ENCODE measurements at places on chromosomes 6 and 20. TPM values are rescaled to one million over a fixed set of nuclear protein-coding genes. Genes with fewer than 3 reads are reported as not detected.

The POM121L2 gene
- not detected for total RNA-seq

DNA sequence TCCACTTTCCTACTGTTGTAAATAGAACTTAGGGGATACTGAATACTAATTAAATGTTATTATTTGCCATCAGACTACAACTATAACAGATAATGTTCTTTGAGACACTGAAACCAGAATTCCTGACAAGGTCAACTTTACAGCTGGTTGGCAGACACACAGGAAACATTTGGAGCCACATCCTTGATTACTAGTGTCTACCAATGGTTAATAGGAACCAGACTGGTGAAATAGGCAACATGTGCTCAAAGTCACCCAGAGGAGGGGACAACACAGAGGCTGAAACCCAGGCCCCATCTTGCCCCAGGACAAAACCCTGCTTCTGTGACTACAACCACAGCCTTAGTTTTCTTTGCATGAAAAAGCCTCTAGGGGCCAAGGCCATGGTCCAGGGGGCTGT is 47.8 kb upstream of the NT5E start:
- DNase-seq: no peak

The HLA-DQB1 gene
- 6.6 TPM for total RNA-seq

The ATP6V1G2 gene
- total RNA-seq: 0.58 TPM

GRCh38 chr6:164290101-164290500 is 875.6 kb downstream of the QKI start:
- no peak for DNase-seq

DNA sequence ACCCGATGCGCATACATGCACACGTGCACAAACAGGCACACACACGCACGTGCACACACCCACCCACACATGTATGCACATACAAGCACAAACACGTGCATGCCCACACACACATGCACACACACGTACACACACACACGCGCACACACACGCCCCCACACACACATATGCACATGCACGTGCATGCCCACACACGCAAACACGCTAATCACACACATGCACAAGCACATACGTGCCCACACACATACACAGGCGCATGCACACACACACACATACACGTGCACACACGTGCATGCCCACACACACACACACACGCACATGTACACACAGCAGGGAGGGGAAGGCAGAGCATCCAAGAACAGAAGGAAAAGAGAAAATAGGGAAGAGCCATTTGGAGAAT is 26.8 kb upstream of the CHRNA4 start:
- DNase-seq: no peak

DNA sequence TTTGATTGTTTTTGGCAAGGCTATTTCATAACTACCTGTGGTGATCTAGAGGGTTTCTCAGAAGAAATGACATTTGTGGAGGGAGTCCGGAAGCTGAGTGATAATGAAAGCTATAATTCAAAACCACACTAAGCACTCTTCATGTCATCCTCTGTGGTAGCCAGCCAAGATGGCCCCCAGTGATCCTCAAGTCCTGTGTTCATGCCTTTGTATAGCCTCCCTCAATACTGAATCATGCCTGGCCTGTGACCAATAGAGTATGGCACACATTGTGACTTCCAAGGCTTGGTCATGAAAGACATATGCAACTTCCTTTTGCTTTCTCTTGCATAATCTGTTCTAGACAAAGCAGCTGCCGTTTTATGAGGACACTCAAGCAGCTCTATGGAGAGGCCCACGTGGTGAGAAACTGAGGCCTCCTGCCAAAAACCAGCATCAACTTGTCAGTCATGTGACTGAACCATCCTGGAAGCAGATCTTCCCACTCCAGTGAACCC is 12.8 kb upstream of the DNAAF9 start:
- DNase-seq: peak; percentile 46

DNA sequence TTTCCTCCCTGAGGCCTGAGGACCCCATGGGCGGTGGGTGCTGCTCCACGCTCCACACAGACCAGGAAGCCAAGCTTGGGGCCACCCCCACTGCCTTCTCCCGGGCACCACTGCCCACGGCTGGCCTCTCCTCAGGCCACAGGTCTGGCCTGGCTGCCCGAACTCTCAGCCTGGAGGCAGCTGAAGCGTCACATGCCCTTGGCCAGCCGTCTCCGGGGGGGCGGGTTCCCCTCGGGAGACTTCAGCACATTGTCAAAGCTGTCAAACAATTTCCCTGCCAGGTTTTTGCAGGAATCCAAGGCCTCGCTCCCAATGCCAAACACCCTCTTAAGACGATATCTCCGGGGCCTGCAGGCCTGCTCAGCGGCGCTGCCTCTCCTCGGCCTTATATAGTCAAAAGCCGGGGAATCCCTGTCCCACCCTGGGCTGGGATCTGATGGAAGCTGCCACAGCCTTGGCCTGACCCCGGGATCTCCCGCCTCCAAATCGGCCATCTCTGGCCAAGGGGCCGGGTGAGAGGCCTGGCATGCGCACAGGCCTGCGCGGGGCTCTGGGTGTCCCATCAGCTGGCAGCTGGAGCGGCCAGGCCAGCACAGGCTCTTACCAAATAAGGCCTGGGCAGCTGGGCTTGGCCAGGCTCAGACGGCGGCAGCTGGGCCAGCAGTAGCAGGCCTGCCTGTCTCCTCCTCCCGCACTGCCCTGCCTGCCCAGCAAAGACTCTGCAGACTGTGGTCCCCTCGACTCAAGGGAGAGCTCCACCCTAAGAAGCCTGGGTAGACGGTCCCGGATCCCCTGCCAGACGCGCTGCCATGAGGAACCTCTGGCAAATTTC is 49.7 kb downstream of the RBM38 start:
- DNase-seq: peak; percentile 82

DNA sequence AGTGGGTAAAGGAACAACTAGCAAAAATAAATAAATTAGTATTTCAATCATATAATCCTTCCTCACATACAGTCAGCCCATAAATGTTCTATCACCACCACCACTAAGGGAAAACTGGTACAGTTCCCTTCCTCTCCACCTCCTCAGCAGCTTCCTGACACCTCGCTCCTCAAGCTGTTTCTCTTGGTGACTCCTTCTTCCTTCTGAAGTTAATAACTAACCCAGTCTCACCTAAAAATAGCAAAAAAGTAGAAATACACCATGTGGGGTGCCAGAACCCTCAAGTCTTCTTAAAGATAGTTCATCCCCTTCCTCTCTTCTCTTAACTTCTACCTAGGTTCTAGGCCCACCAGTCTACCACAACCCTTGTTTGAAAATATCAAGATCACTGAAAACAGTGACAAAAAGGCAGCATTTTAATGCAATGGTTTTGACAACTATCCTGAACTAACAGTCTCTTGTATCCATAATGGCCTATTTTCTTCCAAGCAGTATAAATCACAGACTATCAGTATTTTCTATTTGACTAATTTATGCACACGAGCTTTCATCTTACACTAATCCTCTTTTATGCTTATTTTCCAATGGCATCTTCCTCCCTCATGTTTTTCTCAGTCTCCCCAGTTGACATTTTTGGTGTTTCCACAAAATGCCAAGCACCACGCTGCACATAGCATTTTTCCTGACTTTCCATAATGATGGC is 85.5 kb downstream of the KHDC1L start:
- no peak for DNase-seq

DNA sequence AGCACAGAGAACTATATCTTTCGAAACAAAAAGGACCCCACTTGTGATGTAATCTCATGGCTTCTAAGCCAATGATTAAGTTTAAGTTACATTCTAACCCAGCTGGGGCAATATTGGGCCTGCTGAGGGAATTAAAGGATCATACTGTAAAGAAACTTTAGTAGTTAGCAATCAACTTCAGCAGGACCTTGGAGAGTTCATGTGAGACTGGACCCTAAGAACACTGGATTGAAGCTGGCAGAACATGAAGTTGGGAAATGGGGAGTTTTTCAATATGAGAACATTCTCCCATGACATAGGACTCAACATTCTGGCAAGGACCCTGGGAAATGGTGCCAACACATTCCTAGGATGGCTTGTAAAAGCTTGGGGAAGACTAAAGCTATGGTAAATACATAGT is 516.2 kb downstream of the PKHD1 start:
- no peak for DNase-seq

GRCh38 chr6:161010418-161010817 is 18.8 kb downstream of the MAP3K4 start:
- no peak for DNase-seq

The DDO gene
- total RNA-seq: 3.5 TPM
